Foreskin fibroblast (primary cell): ENCODE measurements at places on chromosomes 3 and 15.

GRCh38 chr15:57376696-57377477, 582 bp downstream of the CGNL1 start:
- DNase-seq = no peak

DNA sequence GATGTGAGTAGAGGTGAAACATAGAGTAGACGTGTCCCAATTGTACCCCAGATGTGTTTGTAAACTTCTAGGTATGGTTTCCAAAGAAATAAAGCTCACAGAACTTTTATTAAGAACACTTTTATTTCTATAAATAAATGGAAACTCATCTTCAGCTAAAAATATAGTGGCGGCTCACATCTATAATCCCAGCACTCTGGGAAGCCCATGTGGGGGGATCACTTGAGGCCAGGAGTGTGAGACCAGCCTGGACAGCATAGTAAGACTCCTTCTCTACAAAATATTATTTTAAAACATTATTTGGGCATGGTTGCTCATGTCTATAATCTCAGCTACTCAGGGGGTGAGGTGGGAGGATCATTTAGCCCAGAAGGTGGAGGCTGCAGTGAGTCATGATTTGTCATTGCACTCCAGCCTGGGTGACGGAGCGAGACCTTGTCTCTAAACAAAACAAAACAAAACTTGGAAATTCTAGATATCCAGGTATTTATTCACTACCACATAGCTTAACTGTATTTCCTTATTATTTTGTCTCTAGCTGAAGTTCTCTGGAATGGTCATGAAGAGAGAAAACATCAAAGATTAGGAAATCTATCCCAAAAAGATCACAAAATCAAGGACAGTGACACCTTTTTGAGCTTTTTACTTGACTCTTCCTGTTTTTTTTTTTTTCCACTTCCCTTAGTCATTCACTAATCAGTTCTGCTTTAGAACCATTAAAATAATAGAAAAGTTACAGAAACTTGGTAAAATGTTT, 258.1 kb downstream of the TIGIT start:
- DNase-seq = peak; percentile 72

GRCh38 chr3:188076176-188076575, 77.8 kb upstream of the LPP start:
- no peak for DNase-seq

DNA sequence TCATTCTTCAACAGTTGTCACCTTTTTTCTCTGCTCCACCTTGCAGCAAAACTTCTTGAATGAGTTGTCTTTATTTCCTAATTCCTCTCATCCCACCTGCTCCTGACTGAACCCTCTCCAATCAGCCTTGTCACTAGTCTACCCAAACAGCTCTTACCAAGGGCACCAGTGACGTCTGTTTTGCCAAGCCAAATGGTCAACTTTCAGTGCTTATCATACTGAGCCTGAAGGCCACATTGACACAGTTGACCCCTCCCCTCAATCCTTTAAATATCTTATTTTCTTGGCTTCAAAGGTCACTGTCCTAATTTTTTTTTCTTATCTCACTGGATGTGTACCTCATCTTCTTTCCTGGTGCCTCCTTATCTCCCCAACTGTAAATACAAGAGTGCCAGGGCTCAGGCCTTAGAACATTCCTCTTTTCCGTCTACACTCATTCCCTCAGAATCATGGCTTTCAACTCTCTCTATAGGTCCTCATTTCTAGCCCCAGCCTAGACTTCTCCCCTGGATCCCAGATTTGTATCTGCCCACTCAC, 43.2 kb downstream of the CMTM8 start:
- DNase-seq = no peak

DNA sequence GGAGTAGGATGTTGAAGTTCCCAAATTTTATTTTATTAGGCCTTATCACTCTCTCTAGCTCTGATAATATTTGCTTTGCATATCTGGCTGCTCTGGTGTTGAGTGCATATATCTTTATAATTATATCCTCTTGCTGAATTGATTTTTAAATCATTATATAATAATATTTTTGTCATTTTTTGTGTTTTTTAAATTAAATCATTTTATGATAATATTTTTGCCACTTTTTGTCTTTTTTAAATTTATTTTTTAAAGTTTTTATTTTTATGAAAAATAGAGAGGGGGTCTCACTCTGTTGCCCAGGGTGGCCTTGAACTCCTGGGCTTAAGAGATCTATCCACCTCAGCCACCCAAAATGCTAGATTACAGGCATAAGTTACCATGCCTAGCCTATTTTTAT, 34.5 kb upstream of the OTOL1 start:
- DNase-seq = no peak

DNA sequence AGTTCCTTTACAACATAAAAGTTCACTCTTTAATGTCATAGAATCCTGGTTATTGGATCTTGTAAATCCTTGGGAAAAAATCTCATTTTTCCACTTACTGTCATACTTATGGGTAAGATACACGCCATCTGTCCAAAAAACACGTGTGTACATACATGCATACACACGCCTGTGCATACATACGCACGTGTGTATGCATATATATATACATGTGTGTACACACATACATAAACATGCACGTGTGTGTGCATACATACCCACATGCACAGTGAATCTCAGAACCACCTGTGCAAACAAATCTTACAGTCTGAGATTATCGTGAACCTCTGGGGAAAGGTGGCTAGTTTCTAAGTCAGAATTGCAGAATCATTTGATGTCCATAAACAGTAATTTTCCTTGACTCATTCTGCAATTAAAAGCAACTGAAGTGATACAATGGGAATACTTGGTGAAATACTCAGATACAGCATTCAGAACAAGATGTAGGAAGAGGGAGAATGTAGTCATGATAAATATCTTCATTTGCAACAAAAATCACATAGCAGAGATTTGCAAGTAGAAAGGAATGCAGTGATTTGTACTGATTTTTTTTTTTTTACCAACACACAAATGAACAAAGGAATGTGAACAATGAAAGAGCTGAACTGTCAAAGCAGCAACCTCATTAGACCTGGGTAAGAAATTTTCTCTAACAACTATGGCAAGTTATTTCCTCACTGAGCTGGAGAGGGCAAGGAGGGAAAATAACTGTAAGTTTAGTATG, 160.6 kb upstream of the POU1F1 start:
- peak; percentile 20 for DNase-seq

DNA sequence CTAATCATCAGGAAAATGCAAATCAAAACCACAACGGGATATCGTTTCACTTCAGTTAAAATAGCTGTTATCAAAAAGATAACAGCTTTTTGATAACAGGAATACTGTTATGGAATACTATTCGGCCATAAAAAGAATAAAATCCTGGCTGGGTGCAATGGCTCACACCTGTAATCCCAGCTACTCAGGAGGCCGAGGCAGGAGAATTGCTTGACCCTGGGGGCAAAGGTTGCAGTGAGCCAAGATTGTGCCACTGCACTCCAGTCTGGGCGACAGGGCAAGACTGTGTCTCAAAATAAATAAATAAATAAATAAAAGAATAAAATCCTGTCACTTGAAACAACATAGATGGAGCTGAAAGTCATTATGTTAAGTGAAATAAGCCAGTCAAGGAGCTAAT, 178.1 kb upstream of the TSC22D2 start:
- no peak for DNase-seq

- no peak for DNase-seq
Measured at GRCh38 chr15:53295574-53295973, 463.9 kb downstream of the WDR72 start.

GRCh38 chr3:66366747-66367146, 134.1 kb downstream of the LRIG1 start:
- DNase-seq = no peak

GRCh38 chr3:34175636-34176176, 377.3 kb downstream of the PDCD6IP start:
- no peak for DNase-seq

GRCh38 chr15:38029736-38030135, 95.3 kb downstream of the TMCO5A start:
- DNase-seq = peak; percentile 78

- peak; percentile 77 for DNase-seq
Measured at GRCh38 chr15:57227899-57228298, 148.4 kb upstream of the CGNL1 start.

DNA sequence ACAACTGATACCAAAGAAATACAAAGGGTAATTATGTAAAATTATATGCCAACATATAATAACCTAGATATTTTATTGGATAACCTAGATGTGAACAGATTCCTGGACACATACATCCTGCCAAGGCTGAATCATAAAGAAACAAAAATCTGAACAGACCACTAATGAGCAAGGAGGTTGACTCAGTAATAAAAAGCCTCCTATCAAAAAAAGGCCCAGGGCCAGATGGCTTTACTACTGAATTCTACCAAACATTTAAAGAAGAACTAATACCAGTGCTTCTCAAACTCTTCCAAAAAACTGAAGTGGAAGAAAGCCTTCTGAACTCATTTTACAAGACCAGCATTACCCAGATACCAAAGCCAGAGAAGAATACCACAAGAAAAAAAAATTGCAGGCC, 32.4 kb downstream of the THBS1 start:
- no peak for DNase-seq

DNA sequence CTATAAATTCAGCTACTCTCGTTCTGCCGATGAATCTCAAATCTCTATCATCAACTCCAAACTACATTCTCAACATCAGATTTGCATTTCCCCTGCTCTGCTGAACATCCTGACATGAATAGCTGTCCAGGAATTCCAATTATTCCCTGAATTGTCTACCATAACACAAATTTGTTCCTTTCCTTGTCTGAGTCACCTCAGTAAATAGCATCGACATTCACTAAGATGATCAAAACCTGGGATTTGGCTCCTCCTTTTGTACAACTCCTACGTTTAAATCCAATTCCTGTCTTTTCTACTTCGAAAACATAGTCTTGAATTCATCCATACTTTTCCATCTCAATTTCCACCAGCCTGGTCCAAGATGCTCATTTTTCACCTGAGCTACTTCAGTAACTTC, 107.0 kb downstream of the GREM1 start:
- peak; percentile 90 for DNase-seq

DNA sequence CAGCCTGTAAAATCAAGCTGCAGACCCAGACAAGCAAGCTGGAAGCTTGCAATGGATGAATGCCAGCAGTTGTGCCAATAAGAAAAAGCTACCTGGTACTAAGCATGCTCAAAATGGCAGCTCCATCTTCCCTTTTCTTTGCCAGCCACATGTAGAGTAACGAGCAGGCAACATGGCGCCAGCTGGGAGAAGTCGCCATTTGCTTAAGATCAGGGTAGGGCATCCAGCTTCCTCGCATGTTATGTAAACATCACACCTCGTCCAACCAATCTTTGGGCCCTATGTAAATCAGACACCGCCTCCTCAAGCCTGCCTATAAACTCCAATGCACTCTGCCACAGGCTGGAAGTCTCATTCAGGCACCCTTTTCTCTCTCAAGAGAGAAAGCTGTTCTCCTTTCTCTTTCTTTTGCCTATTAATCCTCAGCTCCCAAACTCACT, 973.9 kb downstream of the FHIT start:
- no peak for DNase-seq

GRCh38 chr15:39625856-39626255, 45.0 kb downstream of the THBS1 start:
- peak; percentile 33 for DNase-seq

- no peak for DNase-seq
Measured at GRCh38 chr3:119309591-119309990, 15.4 kb downstream of the ARHGAP31 start.

DNA sequence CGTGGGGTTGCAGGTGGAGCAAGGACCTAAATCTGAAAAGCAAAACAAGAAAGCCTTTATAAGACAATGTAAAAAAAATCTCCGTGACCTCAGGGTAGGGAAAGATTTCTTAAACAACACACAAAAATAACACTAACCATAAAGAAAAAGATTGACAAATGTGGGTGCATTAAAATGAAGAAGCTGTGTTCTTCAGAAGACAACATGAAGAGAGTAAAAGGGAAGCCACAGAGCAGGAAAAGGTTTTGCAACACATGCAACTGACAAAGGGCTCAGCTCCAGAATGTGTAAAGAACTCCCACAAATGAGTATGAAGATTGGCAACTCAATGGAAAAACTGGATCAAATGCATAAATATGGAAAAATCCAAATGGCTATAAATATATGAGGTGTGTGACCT, 74.2 kb downstream of the MAGEF1 start:
- no peak for DNase-seq

DNA sequence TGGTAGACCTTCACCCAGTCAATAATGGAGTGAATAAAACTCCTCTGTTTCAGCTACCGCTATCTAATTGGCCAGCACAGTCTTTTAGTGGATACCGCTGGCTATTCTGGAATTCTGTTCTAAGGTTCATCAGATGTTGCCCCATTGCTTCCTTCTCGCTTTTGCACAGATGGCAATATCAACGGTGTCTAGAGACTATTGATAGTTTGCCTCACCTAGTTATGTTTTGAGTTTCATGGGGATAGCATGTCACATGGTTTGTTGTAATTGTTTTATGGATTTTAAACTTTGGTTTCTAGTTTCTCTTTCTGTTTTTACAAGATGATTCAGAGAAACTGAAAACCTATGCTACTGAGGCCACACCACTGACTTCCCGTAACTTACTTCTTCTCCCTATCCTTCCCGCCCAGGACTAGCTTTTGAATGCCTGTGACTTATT, 2.0 kb downstream of the XRN1 start:
- peak; percentile 49 for DNase-seq

- peak; percentile 82 for DNase-seq
Measured at GRCh38 chr3:72907731-72908620, 20.1 kb downstream of the GXYLT2 start.

DNA sequence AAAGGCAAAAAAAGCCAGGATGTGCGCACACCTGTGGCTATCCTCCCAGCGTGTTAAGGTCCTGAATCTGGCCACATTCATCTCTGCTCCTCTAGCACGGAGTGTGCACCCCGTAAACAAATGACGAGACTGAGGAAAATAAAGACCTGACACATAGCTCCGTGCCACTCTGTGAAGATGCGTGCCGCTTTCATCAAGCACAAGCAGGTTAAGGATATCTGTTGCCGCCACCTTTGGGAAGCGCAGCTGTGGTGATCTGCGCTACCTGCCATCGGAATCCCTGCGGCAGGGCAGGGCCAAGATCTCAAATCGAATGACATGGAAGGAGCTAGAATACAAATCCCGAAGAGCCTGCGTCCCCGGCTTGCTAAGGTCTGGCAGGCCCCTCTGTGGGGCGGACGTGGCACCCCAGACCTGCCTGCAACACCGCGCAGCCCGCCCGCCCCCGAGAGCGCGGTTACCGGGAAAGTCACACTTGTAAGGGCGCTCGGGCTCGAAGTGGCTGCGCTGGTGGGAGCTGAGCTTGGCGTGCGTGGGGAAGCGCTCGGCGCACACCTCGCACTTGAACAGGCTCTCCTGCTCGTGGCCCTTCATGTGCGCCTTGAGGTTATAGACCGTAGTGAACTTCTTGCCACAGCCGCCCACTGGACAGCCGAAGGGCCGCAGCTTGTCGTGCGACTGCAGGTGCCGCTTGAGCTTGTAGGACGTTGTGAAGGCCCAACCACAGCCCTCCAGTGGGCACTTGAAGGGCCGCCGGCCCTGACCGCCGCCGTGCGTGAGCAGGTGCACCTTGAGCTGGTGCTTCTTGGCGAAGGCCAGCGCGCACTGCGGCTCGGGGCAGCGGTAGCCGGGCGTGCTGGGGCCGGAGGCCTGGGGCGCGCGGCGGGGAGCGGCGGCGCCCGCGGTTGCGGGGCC, 936 bp downstream of the ZXDC start:
- peak; percentile 62 for DNase-seq

GRCh38 chr3:4721511-4721911, 228.4 kb downstream of the ITPR1 start:
- DNase-seq = peak; percentile 81
